ENCODE measurements at places on chromosomes 1 and 21. TPM values are rescaled to one million over a fixed set of nuclear protein-coding genes. Genes with fewer than 3 reads are reported as not detected.

Gene CELSR2
- total RNA-seq, result 5.8 TPM

Gene TCHH
- total RNA-seq, result 0.26 TPM

Gene LRRN2
- 16.6 TPM for total RNA-seq

Gene TTC34
- 0.05 TPM for total RNA-seq

Gene ADGRL4
- not detected for total RNA-seq

Gene FMOD
- total RNA-seq, result 0.09 TPM

Gene CHODL
- not detected for total RNA-seq

Gene PCSK9
- 4.1 TPM for total RNA-seq

Gene TAF12
- total RNA-seq, result 15.1 TPM
